Sciatic nerve (tissue), 2 donors: ENCODE measurements at places on chromosomes 2 and 18.

GRCh38 chr2:208426412-208427045 lies 19.9 kb downstream of the PTH2R start:
- no peak for DNase-seq

DNA sequence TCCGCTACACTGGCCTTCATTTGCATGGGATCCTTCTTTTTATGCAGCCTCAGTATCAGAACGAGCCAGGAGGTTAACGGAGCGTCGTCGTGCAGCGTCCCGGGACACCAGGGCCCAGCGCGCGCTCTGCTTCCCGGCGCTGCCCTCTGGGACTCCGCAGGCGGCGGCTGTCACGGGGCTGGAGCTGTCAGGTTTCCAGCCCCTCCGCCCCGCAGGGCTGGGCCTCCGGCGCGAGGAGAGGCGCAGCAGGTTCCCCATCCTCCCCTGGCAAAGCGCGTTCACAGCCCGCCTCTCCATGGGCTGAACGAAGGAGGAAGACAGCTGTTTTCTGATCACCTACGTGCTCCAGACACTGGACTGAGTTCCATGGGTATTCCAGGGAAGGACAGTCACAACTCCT lies 12.5 kb upstream of the PAX8 start:
- no peak for DNase-seq

DNA sequence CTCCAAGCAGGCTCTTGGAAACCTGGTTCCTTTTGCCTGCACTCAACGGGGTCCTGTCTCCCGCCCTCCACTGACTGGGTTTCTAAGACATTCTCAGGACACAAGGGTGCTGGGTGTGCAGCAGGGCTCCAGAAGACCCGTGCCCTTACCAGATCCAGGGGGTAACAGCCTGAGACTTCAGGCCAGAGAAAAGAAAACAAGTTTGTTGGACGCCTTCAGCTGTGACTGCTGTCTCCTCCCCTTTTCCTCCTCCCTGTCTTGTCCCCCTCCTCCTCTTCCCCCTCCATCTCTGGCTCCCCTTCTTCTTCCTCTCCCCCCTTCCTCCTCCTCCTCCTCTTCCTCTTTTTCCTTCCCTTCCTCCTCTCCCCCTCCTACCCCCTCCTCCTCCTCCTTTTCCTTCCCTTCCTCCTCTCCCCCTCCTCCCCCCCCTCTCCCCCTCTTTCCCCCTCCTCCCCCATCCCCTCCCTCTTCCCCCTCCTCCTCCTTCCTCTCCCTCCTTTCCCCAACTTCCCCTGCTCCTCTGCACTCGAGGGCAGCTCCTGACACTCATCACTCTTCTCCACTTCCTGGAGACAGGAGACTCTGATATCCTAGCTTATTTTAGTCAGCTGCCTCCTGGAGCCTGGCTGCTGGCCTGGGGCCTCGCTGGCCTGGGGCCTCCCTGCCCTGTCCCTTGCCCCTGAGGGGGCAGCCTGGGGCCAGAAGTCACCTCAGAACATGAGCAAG lies 12.4 kb downstream of the ADRA2B start:
- DNase-seq: peak; percentile 25

GRCh38 chr18:78953566-78953965 lies 26.1 kb upstream of the SALL3 start:
- peak; percentile 47 for DNase-seq

DNA sequence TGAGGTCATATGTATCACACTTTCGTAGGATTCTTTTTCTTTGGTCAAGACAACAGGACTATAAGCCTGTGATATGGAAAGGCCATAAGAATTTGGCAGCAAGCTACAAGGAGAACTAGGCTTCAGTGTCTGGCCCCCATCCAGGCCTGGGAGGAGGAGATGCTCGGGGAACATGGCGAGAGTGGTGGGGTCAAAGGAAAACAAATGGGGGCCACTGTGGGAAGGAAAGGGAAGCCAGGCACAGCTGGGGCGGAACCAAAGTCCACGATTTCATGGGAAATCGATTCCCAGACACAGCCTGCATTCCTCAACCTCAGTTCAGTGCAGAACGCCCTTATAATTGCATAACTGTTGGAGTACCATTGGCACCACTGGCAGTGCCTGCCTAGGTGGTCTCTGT lies 58.2 kb downstream of the MBP start:
- DNase-seq: no peak

DNA sequence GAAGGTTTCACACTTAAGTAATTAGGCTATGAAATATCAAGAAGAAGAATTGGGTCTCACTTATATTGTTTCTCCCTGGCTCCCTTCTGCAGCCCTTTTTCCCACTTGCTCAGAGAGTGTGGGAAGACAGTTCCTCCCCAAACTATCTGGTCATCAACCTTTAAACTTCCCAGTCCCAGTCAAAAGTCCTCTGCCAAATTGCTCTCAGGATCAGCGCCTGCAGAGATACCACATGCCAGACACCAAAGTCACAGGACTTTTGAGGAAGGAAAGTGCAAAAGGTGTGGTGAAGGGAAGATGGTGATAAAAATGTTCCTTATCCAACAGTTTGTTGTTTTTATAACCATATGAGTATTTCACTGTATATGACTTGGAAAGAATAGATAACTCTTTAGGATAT lies 51.3 kb downstream of the DLGAP1 start:
- no peak for DNase-seq

- DNase-seq: no peak
These were observed 43.0 kb downstream of the LRATD1 start for GRCh38 chr2:14675489-14675888.
